Memory B cell (primary cell): ENCODE measurements at places on chromosomes 2 and 18.

DNA sequence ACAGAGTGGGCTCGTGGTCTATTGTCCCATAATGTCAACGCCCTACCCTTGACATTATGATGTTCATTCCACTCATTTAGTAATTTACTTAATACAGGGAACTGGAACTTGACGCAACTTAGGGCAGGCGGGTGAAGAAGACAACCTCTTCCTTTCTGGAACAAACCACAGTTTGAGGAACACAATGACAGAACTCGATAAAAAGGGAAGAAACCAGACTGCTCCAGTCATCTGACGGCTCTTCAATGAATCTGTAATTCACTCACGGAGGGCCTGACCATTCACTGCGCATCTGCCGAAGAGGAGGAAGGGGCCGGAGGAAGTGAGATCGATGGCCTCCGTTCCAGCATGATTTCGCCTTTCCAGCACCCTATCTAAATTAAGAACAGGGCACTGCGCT lies 83.2 kb downstream of the BCL2 start:
- no peak for DNase-seq

DNA sequence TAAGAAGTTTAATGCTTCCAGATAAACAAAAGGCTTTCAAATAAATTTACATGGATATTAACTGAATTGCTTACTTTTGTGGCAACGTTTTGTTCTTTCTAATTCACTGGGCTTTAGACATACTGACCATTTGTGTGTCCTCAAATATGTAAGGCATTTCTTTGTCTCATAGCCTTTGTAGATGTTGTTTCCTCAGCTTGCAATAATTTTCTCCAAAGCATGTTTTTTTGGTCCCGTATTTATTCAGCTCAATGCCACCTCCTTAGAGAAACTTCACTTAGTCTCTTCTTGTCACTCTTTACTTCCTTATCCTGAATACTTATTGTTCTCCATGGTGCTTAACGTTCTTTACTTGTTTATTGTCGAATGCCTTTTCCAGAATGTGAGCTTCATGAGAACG lies 98.5 kb downstream of the NUP35 start:
- DNase-seq = no peak

DNA sequence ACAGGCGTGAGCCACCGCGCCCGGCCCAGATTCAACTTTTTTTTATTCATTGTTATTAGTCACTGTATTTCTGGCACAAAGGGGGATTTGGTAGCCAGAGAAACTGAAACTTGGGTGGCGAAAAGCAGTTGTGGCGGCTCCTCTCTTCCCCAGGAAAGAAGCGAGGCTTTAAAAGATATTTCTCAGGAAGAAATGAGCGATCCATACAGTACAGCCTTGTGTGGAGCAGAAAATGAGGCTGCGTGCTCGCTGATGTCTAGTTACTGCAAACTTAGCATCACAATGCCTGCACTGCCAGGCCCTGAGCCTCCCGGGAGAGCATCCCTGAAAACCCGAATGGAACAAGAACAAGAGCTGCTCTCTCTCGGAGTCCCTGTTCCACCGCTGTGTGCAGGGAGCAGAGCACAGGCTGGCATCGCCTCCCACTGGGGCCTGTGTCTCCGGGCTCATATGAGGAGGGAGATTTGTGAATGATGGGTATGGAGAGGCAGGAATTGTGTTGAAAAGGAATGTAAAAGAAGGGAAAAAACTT lies 234.0 kb downstream of the ZNF516 start:
- no peak for DNase-seq

- no peak for DNase-seq
Observed at GRCh38 chr2:213122725-213123124, 28.7 kb downstream of the IKZF2 start.

DNA sequence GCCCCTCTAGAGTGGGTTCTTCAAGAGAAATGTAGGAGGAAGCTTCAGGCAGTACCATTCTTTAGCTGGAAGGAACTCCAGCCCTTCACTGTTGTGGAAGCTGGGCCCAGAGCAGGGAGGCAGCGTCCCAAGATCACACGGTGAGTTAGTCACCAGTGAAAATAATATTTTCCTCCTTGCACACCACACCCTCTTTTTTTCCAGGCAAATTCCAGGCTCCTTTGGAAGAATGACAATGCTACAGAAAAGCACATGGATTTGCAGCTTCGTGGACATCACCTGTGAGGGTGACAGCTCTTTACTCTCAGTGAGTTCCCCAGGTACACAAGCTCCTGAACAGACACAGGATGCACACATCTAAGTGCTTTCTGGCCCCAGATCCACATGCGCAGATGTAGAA lies 157.1 kb downstream of the COL6A3 start:
- no peak for DNase-seq

DNA sequence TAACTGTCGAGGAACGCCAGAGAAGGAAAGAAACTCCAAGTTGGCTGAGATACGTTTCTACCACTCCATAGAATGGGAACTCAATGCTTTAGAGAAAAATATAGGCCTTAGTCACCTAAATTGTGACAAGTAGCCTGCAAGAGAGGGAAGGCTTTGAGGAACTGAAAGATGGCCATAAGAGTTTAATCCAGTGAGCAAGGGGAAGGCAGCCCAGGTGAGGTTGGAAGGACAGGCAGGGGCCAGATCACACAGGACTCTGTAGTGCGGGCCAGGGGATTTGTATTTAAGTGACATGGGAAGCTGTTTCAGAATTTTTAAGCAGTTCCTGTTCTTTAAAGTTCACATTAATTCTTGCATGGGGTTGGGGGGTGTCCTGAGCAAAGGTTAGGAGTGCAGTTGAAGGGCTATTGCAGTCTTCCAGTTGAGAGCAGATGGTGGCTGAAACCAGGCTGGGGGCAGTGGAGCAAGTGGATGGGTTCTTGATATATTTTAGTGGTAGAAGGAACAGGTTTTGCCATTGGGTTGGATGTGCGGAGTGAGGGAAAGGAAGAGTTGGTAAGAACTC lies 138.9 kb upstream of the PELI1 start:
- no peak for DNase-seq

- DNase-seq = peak; percentile 3
Observed at GRCh38 chr2:143158551-143159485, 29.6 kb downstream of the ARHGAP15 start.

DNA sequence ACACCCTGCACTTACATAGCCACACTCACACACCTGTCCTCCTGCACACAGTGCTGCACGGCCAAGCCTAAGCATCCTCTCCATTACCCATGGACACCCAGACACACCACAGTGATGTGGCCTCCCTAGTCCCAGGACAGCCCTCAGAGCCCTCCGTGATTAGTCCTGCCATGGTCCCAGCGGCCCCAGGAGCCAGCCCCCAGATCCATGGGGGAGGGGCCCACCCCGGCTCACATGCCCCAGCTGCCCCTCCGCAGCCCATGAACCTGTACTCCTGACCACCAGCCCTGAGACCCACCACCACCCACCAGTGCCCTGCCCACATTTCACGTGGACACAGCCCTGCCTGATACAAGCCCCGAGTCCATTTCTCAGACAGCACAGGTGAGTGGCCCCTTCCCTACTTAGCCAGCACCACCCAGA lies 8.1 kb upstream of the DUSP2 start:
- DNase-seq = no peak

- DNase-seq = no peak
Observed at GRCh38 chr18:78725426-78725825, 254.2 kb upstream of the SALL3 start.

GRCh38 chr2:130728007-130728454 lies 839 bp upstream of the GPR148 start:
- peak; percentile 20 for DNase-seq

- no peak for DNase-seq
Observed at GRCh38 chr18:12306752-12307700, 1.0 kb upstream of the TUBB6 start.

GRCh38 chr2:65026704-65027464 lies 29.3 kb upstream of the CEP68 start:
- peak; percentile 53 for DNase-seq

GRCh38 chr2:33321236-33321771 lies 155.1 kb upstream of the RASGRP3 start:
- no peak for DNase-seq

DNA sequence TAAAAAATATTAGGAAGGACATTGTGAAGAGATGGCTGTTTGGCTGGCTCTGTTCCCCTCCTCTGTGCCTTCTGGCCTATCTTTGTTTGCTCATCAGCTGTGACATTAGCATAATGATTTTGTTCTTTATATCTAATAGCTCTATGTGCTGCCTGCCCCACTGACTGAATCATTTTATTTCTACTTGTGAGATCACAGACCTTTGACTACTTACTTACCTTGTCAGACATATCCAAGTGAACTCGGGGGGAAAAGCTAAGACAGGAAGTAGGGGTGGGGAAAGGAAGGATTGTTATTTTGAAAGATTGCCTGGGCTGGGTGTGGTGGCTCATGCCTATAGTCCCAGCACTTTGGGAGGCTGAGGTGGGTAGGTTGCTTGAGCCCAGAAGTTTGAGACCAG lies 104.2 kb downstream of the ASAP2 start:
- DNase-seq = no peak

DNA sequence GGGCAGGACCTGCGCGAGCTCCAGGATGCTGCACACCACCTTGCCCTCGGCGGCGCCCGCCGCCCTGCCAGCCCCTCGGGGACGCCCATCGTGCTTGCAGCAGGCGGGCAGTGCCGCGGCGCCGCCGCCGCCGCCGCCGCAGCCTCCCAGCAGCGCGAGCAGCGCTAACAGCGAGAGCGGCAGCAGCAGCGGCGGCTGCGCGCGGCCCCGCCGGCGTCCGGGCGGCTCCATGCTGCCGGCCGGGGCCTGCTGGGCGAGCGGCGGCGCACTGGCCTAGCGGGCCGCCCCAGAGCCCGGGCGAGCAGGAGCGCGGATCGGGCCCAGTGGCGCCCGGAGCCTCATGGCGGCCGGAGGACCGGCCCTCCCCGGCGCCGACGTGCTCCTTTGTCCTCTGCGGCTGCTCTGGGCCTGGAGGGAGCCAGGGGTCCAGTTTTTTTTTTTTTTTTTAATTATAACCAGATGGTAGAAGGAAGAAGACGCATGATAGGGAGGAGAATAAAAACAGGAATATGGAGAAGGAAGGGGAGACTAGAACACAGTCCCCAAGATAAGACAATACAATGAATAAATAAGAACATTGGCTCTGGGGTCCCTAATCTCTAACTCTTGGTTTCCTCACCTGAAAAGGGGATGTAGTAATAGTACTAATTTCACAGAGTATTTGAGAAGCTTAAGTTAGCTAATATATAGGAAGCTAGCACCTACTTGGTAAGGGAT lies 17.1 kb upstream of the ANKRD62 start:
- no peak for DNase-seq

DNA sequence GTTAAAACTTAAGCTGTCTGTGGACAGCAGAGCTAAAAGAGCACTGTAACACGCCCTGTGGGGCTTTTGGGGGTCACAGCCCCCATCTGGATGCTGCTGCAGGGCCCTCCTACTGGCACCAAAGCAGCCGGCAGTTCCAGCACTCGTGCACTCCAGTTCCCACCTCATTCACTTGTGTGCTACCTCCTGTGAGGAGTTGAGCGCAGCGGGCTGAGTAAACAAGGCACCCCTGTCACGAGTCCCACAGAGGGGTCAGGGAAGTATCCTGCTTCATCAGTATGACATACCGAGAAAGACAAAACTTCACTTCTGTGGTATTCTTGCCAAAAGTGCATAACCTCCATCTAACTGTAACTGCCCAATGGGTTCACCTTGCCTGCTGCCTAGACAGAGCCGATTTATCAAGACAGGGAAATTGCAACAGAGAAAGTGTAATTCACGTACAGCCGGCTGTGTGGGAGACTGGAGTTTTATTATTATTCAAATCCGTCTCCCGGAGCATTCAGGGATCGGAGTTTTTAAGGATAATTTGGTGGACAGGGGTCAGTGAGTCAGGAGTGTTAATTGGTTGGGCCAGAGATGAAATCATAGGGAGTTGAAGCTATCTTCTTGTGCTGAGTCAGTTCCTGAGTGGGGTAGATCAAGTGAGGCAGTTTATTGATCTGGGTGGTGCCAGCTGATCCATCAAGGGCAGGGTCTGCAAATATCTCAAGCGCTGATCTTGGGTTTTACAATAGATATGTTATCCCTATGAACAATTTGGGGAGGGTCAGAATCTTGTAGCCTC lies 41.6 kb downstream of the TMEM17 start:
- no peak for DNase-seq

DNA sequence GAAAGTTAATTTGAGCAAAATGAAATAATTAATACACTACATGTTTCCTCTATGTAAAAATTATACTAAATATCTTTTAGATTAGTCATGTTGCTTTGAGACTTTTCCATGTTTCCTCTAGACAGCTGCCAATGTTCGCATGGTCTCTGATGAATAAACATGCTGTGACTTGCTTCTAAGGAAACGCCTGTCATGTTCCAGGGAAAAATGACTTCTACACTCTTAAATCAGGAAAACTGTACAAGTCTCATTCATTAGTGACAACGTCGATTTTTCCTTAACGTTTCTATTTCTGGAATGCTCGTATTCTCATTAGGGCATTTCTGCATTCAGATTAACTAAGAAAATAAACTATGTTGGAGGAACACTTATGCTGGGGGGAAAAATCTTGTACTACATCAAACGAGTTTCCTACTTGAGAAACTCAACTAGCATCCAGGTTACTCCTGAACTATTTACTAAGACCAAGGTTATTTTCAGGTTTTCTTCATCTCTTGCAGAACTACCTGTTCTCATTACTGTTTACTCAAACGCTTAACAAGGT lies 1.6 kb downstream of the COBLL1 start:
- DNase-seq = no peak

DNA sequence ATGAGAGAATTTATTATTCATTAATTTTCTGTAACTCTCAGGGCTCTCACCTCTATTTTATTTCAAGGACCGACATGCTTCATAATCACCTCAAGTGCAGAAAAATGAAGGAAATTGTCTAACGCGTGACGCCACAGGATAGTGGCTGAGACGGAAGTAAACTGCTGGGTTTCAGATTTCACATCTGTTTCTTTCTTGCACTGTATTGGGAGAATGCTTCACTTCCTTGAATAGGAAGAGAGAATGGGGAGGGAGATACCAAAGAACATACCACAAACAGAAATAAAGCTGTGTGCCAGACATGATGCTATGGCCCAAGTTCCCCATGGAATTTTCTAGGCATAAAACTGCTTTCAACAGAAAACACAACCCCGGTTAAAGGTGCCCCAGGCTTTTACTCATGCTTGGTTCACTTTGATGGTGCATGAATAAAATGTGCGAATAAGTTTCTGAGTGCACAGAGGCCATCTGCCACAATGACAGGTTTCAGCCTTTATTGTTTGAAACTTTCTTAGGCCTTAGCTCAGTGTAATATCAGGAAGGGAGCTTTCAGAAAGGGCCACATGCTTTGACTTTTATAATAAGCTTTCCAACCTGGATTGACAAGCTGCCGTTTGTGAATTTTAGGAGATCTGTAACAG lies 1116.4 kb downstream of the SOCS6 start:
- DNase-seq = no peak

- DNase-seq = no peak
Observed at GRCh38 chr2:33268246-33268831, 208.1 kb upstream of the RASGRP3 start.
